H1 (cell line): ENCODE measurements at places on chromosomes 7 and 10. TPM values are rescaled to one million over a fixed set of nuclear protein-coding genes. Genes with fewer than 3 reads are reported as not detected.
A peak's percentile ranks its signal among the peaks of the same experiment; 100 is the strongest.

The CALCR gene
- 3.0 and 3.6 TPM in 2 replicates for total RNA-seq

The SDK1 gene
- total RNA-seq, result 7.2 and 7.3 TPM in 2 replicates

The WNT8B gene
- 0.34 and 0.67 TPM in 2 replicates for total RNA-seq

The CPEB3 gene
- total RNA-seq, result 1.7 and 1.9 TPM in 2 replicates

The SUPV3L1 gene
- 43.4 and 45.6 TPM in 2 replicates for total RNA-seq

DNA sequence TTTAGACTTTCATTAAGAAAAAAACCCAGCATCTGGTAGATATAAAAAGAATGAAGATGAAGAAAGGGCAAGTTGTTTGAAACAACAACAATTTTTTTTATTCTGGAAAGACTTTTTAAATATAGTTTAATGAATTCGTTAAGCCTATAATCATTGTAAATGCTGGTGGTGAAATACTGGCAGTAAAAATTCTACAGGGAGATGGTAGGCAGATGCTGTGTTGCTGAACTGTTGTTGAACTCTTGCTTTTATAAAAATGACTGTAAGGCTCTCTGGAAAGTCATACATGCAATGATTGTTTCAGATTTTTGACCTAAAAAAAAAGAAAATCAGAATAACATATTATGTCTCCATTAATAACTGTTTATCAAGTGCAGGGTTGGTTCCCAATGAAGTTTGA, 39.0 kb downstream of the SCIN start:
- H3K27ac ChIP-seq, result no peak overlapping the region
- H3K27me3 ChIP-seq, result no peaks in the 10 kb centered on the region
- no peaks in the 10 kb centered on the region for H3K36me3 ChIP-seq

- no peaks in the 10 kb centered on the region for H3K27me3 ChIP-seq
- H3K27ac ChIP-seq, result no peak overlapping the region; the same call in 1 of the 2 replicates
- no peaks in the 10 kb centered on the region for H3K4me1 ChIP-seq
- H3K36me3 ChIP-seq, result peaks cover 25% of the 10 kb centered on the region
- no peak for DNase-seq
Measured at GRCh38 chr7:885261-885892, 9.0 kb downstream of the GET4 start.

GRCh38 chr10:116538456-116538855, 7.3 kb upstream of the PNLIP start:
- no peaks in the 10 kb centered on the region for H3K4me1 ChIP-seq
- H3K27me3 ChIP-seq, result no peaks in the 10 kb centered on the region
- H3K4me3 ChIP-seq, result no peak overlapping the region
- no peak overlapping the region for H3K27ac ChIP-seq

DNA sequence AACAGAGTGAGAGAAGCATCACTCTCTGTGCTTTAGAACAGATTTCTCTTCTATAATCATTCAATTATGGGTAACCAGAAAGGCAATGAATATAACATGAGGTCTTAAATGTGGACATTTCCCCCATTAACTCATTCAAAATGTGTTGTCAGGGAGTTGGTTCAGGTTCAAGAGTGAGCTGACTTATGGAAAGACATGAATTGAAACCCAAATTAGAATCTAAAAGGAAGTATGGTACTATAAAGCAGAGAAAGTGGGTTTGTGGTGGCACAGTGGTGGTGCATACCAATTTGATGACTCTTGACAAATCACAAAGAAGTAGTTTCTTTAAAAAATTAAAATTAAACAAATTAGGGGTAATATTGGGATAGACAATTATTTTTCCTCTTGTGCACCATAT, 114.6 kb upstream of the MEOX2 start:
- no peak overlapping the region for H3K4me3 ChIP-seq
- no peaks in the 10 kb centered on the region for H3K27me3 ChIP-seq
- no peak for DNase-seq
- no peak overlapping the region for H3K27ac ChIP-seq

DNA sequence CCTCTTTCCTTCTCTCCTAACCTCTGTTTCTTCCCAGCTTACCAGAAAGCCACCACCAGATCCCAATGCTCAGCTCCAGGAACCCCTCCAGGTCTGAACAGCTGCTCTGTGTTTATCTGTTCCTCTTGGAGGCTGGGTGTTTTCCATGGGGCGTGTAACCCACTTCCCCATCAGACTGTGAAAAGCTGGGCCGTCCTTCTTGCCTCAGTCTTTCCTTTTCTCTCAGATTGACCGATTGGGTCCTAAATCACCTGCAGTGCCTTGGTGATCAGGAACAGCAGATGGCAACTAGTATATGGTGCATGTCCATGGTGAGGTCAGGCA, 4.8 kb downstream of the SH3PXD2A start:
- no peaks in the 10 kb centered on the region for H3K36me3 ChIP-seq
- no peak for DNase-seq
- H3K4me3 ChIP-seq, result no peak overlapping the region
- H3K27me3 ChIP-seq, result peaks cover 26% of the 10 kb centered on the region

DNA sequence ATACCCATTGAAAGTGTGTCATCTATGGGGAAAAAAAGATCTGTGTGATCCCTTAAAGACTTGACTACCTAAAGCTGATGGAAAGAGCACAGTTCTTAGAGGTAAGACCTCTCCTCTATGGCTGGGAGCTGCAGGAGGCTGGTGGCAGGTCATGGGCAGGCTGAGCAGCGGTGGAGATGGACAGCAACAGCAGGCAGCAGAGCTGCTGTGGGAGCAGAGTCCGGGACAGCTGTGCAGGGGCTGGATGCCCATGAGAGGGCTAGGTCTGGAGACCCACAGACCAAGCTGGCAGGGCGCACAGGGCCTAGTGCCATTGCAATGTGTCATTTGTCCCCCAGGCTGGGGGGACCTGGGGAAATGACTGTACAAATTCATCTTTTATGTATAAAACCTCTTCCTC, 13.4 kb upstream of the EPHA1 start:
- no peaks in the 10 kb centered on the region for H3K36me3 ChIP-seq
- no peak overlapping the region for H3K27ac ChIP-seq
- DNase-seq, result no peak
- no peak overlapping the region for H3K4me3 ChIP-seq

DNA sequence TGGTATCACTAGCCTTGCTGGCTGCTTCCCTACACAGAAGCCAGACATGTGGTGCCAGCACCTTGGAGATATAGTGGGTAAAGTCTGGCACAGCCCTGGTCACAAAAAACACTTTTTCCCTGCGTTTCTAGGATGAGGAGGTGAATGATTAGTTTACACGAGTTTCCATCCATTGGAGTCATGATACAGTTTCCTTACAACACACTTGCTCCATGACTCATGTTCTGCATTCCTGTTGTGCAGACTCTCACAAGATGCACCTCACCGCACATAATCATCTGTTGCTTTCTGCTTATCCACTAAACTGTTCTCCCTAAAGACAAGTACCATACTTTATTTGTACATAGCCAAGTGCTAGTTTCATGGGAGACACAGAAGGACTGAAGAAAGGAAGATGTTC, 747.1 kb upstream of the GALNT17 start:
- H3K27ac ChIP-seq, result no peak overlapping the region
- H3K4me3 ChIP-seq, result no peak overlapping the region
- no peaks in the 10 kb centered on the region for H3K36me3 ChIP-seq
- H3K27me3 ChIP-seq, result no peaks in the 10 kb centered on the region
- no peak for DNase-seq
- H3K4me1 ChIP-seq, result no peaks in the 10 kb centered on the region

DNA sequence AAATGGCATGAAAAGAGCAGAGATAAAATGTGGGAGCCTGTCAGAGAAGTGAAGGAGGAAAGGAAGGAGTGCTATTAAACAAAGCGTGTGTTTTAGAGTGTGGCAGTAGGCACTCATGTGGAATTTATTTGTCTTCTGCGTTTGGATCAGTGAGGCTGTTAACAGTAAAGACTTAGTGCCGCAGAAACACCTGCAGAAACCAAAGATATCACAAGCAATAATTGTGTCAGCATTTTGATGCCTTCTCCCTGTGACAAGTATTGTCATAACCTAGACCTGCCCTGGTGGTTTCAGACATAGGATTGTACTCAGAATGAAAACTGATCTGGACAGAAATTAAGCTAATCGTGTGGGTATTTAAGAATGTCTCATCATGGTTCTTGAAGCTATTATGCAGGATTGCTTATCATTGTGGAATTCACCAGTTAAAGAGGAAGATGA, 191.0 kb downstream of the CAMK1D start:
- no peaks in the 10 kb centered on the region for H3K36me3 ChIP-seq
- H3K27me3 ChIP-seq, result no peaks in the 10 kb centered on the region
- no peaks in the 10 kb centered on the region for H3K4me1 ChIP-seq
- DNase-seq, result no peak
- no peak overlapping the region for H3K27ac ChIP-seq

DNA sequence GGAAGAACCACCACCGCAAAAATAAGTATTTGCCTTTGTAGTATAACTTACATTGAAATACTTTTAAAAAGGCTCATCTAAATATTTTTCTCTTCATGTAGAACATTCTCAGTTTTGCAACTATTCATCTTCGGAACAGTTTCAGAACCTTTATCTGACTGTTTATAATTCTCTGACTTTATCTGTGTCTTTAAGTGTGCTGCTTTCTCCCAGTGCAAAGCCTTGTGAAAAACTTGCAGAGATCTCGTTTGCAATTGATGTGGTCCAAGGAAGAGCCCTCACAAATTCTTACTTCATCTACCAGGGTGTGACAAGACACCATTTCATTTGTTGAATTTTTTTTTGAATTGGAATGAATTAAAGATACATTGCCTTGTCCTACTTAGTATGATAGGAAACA, 186.4 kb downstream of the DKK1 start:
- H3K4me1 ChIP-seq, result no peaks in the 10 kb centered on the region
- H3K4me3 ChIP-seq, result no peak overlapping the region
- H3K27me3 ChIP-seq, result no peaks in the 10 kb centered on the region
- H3K27ac ChIP-seq, result no peak overlapping the region

DNA sequence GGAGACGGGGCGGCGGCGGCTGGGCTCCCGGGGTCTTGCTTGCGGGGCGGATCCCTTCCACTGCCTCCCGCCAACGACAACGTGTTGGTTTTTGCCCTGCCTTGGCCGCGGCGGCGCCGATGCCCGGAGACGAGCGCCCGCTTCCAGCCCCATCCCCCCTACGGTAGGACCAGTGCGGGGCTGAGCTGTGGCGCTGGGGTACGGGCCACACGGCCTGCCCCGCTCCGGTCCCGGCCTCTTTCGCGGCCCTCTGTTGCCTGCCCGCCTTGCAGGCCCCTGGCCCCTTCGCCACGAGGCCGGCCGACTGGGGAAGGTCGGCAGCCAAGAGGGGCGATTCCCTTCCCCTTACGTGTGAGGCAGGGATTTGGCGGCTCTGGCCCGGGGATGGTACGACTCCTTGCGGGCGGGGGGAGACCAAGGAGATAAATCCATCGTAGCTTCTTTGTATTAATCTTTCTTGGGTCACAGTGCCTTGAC, 488 bp downstream of the EIF4H start:
- H3K36me3 ChIP-seq, result 0 out of 2 replicates have a peak, but pooled peaks cover 2% of the 10 kb centered on the region
- H3K4me1 ChIP-seq, result peaks cover 6% of the 10 kb centered on the region
- DNase-seq, result no peak
- H3K4me3 ChIP-seq, result peak overlapping the region; percentile 71

DNA sequence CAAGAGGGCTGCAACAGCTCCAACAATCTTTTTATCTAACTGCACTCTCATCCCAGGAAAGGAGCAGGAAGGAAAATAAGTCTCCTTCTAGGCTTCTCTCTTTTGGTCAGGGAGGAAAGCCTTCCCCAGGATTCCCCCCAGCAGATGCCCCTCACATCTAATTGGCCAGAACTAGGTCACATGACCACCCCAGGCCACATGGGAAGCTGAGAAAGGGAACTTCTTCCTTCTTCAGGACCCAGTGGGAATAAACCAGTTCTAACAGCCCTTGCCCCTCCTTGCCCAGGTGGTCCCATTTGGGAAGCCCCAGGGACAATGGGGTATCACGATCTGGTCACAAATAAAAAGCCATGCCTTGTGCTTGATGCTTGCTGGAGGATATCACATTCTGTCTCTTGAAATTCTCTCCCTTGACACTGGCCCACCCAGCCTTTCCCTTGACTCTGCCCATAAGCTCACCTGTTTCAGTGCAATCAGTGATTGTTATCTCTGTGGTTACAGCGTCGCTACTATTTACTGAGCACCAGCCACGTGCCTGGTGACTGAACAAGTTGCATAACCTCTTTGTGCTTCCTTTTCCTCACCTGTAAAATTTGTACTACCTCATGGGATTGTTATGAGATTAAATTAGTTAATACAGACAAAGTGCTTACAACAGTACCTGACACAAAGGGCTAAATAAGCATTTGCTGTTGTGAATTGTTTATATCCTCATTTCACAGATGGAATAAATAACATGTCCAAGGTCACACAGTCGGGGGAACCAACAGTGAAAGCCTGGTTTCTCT, 9.0 kb upstream of the TACR2 start:
- no peak overlapping the region for H3K4me3 ChIP-seq
- H3K36me3 ChIP-seq, result no peaks in the 10 kb centered on the region
- no peaks in the 10 kb centered on the region for H3K4me1 ChIP-seq
- H3K27me3 ChIP-seq, result no peaks in the 10 kb centered on the region
- no peak overlapping the region for H3K27ac ChIP-seq
- no peak for DNase-seq

DNA sequence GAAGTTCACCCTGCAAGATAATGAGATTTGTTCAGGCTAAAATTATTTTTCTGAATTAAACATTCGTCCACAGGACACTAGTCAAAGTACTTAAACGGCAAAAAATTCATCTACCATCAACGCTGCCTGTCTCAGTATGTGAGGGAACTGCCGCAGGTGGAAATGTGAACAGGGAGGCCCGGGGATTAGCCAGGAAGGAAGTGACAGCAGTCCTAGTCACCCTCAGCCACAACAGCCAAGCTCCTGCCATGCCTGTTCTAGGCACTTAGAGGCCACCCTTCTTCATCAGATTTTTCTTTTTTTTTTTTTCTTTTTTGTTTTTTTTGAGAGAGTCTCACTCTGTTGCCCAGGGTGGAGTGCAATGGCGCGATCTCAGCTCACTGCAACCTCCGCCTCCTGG, 9.4 kb downstream of the NUDT5 start:
- no peaks in the 10 kb centered on the region for H3K4me1 ChIP-seq
- no peak overlapping the region for H3K4me3 ChIP-seq
- DNase-seq, result no peak
- peaks cover 15% of the 10 kb centered on the region for H3K36me3 ChIP-seq
- no peaks in the 10 kb centered on the region for H3K27me3 ChIP-seq
- no peak overlapping the region for H3K27ac ChIP-seq

GRCh38 chr7:141649865-141650634, 51.9 kb downstream of the DENND11 start:
- peak overlapping the region; percentile 21; the same call in 1 of the 2 replicates for H3K27ac ChIP-seq
- no peak for DNase-seq
- H3K4me3 ChIP-seq, result no peak overlapping the region
- H3K27me3 ChIP-seq, result no peaks in the 10 kb centered on the region

GRCh38 chr7:24668927-24669635, 88.2 kb downstream of the GSDME start:
- H3K27me3 ChIP-seq, result no peaks in the 10 kb centered on the region
- no peak for DNase-seq
- peaks cover 13% of the 10 kb centered on the region; the same call in 1 of the 2 replicates for H3K36me3 ChIP-seq
- no peak overlapping the region for H3K4me3 ChIP-seq
- peaks cover 4% of the 10 kb centered on the region; the same call in 1 of the 2 replicates for H3K4me1 ChIP-seq
- no peak overlapping the region for H3K27ac ChIP-seq

DNA sequence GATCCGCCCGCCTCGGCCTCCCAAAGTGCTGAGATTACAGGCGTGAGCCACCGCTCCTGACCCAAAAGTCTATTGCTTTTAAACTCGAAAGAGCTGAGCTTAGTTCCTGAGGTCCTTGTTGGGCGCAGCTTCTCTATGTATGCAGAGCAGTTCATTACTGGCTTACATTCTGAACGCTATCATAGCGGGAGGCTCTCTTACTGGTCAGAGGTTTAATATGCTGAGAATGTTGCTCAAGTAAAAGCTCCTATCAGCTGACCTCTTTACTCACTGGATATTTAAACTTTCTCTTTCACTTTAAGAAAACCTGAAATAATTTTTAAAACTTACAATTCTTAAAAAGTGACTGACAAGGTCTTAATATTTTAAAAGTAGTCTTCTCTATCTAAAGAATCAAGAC, 160.8 kb upstream of the WNT16 start:
- no peak overlapping the region for H3K4me3 ChIP-seq
- no peaks in the 10 kb centered on the region for H3K4me1 ChIP-seq
- no peaks in the 10 kb centered on the region for H3K36me3 ChIP-seq
- DNase-seq, result no peak
